ENCODE measurements at places on chromosomes 2 and 18.

GRCh38 chr2:212441141-212441540 is 97.5 kb downstream of the ERBB4 start:
- no peak for DNase-seq

DNA sequence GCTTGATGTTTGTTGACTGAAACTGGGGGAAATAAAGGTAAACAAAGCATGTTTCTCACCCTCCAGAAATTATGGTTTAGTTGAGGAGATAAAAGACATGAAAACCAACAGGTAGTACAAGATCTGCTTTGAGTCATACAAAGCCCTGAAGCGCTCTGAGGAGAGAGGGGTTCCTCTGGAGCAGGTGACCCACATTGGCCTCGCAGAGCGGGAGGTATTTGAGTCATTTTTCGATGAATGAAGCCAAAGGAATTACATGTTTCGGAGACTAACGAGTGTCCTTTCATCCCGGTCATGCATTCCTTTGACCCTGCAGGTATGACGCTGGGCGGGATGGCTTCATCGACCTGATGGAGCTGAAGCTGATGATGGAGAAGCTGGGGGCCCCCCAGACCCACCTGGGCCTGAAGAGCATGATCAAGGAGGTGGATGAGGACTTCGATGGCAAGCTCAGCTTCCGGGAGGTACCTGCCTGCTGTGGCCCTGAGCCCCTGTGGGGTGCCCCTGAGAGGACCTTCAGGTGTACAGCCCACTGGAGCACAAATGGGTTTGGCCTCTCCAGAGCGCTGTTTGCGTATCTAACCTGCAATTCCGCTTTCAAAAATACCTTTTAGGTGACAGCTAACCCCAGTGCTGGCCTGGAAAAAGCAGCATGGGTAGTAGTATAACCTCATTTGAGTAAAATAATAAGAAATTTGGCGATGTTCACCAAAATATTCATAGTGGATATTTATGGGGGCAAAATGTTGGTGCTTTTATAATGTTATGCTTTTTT is 29.3 kb downstream of the EFHD1 start:
- DNase-seq: no peak

DNA sequence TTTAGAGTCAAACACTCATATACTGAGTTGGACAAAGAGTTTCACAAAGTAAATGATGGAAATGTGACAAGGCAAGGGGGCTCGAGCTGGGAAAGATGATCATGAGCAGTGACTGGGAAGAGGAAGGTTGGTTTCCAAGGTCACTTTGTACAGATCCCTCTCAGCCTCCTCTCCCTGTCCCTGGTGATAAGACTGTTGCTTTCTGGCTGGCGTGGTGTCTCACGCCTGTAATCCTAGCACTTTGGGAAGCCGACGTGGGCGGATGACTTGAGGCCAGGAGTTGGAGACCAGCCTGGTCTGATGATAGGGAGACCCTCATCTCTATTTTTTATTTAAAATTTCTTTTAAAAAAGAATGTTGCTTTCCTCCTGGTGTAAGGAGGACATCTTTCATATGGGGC is 86.6 kb upstream of the STPG4 start:
- no peak for DNase-seq

GRCh38 chr2:210199186-210199765 is 26.0 kb downstream of the ACADL start:
- DNase-seq: no peak

DNA sequence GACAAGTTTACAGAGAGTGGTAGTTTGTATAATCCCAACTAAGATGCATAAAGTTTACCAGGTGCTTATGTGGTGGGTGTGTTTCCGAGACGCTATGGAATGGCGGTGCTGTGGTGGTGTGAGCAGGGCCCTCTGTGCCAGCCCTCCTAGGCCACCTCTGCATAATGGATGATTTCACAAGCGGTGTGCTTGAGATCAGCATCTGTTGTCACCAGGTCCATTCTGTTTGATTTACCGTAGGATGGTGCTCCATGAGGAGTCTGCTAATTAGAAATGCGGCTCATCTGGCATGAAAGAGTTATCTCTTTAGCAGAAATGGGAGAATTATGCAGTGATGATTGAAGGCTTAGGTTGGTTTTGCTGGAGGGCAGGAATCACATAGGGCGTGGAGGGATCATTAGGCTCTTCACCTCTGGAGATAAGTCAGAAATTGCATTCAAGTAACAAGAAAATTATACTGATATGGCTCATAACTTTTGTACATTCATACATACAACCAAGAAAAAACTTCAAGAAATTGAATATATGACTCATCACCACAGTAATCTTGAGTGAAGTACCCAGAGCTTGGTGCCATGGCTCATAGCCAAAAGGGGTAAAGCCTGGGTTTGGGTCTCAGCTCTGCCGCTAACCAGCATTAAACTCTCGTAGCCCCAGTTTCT is 41.4 kb downstream of the CRIM1 start:
- no peak for DNase-seq

- DNase-seq: no peak
Measured at GRCh38 chr2:148218326-148219075, 197.6 kb downstream of the MBD5 start.

DNA sequence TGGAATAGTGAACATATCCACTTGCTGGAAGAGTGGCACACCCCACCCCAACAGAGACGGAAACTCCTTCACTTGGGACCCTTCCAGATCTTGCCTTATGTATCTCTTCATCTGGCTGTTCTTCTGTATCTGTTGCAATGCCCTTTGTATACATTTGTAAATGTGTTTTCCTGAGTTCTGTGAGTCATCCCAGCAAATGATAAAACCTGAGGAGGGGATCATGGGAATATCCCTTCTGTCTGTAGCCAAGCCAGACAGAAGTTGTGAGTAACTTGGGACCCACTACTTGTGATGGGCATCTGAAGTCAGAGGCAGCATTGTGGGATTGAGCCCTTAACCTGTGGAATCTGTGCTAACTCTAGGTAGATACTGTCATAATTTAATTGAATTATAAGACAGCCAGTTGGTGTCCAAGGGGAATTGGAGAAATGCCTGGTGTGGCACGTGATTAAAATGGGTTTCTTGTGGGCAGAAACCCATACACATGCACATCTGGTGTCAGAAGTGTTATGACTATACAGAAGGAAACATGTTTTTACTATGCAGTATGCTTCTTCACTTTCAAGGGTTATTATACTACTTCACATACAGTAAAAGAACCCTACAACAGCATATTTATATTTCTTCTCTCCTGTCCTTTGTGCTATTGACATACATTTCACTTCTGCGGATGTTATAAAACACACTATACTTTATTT is 32.3 kb upstream of the TMEM247 start:
- no peak for DNase-seq

GRCh38 chr2:70767079-70767698 is 811 bp downstream of the ADD2 start:
- DNase-seq: no peak

DNA sequence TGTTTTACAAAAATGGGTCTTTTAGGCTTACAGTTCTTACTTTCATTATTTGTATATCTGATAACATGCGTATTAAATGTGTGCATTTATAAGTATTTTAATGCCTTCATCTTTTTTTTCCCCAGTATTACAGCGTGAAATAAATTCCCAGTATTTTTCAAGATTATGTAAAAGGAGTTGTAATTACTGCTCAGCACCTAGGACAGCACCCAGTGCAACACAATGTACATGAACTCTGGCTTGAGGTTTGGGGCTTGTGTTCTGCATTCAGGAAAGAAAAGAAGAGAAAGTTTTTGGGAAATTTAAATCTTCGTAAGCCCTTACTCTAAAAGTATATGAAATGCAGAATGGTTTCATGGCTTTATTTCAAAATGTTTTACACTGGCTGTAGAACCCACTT is 16.7 kb downstream of the ZNF638 start:
- peak; percentile 35 for DNase-seq

DNA sequence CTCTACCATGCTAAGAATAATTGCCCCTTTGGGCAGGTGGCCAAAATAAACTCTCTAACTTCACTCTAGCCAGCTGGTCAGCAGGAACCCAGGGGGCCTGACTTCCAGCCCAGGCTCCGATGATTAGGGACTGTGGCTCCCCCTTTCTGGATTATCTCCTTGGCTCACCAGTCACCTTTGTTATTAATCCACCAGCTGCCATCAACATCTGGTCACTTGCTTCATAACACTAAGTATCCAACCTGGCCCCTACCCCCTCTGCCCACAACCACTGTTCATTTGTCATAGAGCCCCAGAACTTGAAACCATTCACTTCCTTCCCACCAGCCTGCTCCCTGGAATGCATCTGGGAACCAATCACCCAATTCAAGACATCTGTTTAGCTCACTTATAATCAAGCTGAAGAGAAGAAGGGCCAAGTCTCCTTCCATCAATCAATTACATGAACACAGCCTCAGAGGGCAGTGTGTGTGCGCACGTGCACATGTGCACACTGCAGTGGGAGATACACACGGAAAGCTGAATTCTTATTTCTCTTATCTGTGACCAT is 215.1 kb downstream of the ALK start:
- no peak for DNase-seq

GRCh38 chr2:61995515-61995914 is 90.0 kb downstream of the COMMD1 start:
- no peak for DNase-seq

GRCh38 chr18:51160646-51161045 is 36.8 kb downstream of the MEX3C start:
- DNase-seq: no peak

DNA sequence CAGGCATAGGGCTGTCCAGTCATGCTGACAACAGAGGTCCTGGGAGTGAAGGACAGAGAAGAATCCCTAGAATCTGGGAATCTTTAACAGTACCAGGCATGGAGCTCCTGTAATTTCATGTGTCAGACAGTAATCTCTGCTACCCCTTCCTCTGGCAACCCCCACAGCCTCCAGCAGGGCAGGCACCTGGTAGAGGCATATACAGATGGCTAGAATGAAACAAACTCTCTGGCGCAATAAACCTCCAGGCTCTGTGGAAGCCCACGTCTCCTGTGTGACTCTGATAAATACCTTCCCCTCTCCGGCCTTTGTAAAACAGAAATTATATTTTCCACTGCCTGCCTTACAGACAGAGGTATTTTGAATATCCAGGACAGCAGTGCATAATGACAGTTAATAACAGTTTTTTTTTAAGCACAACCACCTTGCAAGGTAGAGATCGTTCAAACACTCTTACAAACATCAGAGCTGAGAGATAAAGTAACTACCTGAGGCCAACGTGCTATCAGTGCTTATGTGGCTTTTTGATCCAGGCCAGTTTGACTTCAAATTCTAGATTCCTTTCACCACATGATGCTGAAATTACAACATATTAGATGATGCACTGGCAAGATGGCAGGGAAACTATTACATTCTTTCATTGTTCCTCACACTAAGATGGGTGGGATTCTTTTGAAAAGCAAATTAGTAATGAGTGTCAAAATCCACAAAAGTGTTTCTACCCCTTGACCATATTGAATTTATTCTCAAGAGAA is 47.7 kb upstream of the TMEM247 start:
- no peak for DNase-seq

DNA sequence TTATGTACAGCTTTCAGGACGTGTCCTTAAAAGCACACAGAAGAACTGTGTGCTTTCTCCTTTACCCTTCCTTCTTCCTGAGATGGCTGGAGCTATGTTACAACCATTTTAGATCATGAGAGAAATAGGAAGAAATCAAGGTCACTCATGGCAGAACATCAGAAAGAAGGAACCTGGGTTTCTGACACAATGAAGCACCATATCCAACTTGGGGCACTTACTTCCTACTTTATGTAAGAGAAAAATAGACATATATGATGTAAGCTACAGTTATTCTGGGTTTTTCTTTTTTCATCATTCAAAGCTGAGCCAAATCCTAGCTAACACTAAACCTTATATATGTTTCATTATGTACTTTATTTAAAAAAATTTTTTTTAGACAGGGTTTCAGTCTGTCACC is 79.5 kb downstream of the FAM161A start:
- no peak for DNase-seq

GRCh38 chr2:100561191-100561590 is 1.6 kb upstream of the PDCL3 start:
- DNase-seq: no peak

GRCh38 chr18:950882-951495 is 46.3 kb downstream of the ADCYAP1 start:
- no peak for DNase-seq

- peak; percentile 68 for DNase-seq
Measured at GRCh38 chr18:52716973-52717372, 377.0 kb downstream of the DCC start.

DNA sequence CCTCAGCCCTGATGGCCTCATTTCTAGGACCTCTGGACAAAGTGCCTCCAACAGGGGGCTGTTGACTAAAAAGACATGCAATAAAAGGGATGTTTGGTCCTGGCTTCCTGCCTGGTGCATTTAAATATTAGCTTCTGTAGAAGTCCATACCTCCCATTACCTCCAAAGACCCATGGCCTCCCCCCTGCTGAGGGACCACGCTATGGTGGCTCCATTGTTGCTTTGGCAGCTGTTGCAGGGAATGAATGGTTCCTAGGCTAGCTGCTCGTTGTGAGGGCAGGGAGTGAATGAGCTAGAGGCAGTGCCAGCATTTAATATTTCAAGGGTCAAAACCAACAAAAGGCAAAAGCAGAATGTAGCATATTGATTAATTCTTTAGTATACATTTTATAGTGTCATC is 285.9 kb downstream of the SLC8A1 start:
- DNase-seq: no peak

- DNase-seq: no peak
Measured at GRCh38 chr2:50102383-50102782, 929.5 kb downstream of the NRXN1 start.

DNA sequence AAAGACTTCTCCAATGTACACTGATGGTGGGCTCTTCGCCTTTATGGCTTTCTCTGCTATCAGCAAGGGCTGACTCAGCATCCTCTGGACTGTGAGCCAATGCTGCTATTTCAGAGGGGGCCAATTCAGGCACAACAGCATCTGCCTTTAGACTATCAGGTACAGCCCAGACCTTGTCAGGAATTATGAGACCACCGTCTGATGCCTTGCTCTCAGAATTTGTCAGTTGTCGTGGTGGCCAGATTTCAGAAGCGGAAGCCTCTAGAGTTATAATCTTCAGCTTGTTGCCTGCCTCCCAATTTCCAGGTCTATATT is 92.7 kb downstream of the ALPK2 start:
- DNase-seq: no peak

GRCh38 chr2:149799013-149799705 is 211.6 kb upstream of the MMADHC start:
- DNase-seq: peak; percentile 23

- no peak for DNase-seq
Measured at GRCh38 chr2:211439011-211439410, 882.6 kb downstream of the CPS1 start.

All from right renal pelvis (tissue), 4 donors.